ENCODE measurements at places on chromosomes 5 and 9.

DNA sequence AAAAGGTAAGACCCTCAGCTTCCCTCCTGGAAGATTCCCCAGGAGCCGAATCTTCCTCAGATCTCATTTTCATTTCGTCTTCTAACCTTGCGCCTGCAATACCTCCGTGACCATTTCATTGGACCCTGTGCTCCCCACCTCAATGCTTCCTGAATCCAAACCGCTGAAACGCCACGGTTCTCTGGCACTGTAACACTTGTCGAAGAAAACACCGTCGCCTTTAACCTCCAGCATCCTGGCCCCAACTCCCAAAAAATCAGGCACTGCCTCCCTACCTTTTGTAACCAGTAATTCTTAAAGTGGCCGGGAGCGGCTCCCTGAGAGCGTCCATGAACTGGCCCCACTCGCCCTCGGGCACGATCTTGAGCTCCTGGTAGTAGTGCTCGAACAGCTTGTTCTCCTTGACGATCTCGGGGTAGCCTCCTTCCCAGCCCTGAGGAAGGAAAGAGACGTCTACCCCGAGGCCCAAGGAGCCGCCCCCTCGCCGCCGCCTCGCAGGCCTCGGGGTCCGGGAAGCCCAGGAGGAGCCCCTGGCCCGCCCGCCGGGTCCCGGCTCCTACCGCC lies 438 bp downstream of the NSUN2 start:
- no peak for DNase-seq

- no peak for DNase-seq
Measured at GRCh38 chr9:38244971-38245370, 147.5 kb upstream of the ALDH1B1 start.

- no peak for DNase-seq
Measured at GRCh38 chr9:101176384-101176783, 147.9 kb downstream of the PLPPR1 start.

- no peak for DNase-seq
Measured at GRCh38 chr5:149212198-149212951, 59.3 kb upstream of the AFAP1L1 start.

DNA sequence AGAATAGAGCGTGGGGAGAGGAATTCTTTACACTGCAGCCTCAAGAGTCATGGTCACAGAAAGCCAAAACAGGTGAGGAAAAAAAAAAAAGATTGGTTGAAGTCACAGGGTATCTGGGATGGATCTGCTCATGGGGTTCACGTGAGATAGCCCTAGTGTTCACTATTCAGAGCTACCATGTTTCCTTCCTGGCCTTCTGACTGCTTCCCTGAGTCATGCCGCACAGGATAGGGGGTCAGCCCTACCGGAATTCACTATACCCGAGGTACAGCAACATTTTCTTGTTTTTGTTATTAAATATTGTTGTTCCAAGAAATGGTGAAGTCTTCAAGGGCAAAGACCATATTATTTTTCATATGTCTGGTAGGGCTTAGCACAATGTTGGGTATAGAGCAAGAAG lies 21.5 kb upstream of the MAN2A1 start:
- no peak for DNase-seq

DNA sequence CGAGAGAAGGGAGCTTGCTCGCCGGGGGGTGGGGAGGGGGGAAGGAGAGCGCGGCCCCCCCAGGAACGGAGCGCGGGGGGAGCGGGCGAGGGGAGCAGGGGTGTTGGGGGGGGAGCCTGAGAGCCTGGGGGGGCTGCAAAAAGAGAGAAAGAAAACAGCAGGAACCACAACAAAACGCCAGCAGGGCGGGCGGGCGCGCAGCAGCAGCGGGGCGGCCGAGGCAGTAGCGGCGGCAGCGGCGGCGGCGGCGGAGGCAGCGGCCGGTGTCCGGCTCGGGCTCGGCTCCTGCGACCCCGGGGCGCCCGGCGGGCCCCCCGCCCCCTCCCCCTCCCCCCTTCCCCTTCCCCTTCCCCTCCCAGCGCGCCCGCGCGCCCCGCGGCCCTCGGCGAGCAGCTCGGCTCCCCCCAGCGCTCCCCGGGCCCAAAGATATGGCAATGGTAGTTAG lies 1.6 kb downstream of the NR2F1 start:
- DNase-seq = no peak

- no peak for DNase-seq
Measured at GRCh38 chr9:106752581-106752980, 110.4 kb upstream of the ZNF462 start.

DNA sequence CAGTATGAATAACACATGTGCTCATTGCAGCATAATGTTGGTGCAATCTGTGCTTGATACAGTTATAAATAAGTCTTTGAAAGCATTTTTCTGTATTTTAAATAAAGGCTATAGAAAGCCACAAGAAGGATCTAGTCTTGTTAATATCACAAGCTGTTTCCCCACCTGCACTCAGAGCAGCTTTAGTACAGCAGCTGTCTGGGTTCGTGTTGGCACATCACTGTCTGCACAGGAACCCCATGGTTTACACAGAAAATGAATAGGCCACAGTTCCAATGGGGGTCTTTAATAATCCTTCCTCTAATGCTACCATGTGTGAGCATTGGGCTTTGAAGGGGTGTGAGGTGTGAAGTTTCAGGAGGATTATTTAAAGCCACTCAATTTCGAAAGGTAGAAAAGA lies 2269.7 kb downstream of the MAT2B start:
- no peak for DNase-seq

GRCh38 chr5:174852143-174852542 lies 127.8 kb downstream of the MSX2 start:
- no peak for DNase-seq

GRCh38 chr9:112535301-112535700 lies 48.7 kb downstream of the KIAA1958 start:
- DNase-seq = no peak

GRCh38 chr9:130024597-130024994 lies 18.4 kb downstream of the FNBP1 start:
- no peak for DNase-seq

DNA sequence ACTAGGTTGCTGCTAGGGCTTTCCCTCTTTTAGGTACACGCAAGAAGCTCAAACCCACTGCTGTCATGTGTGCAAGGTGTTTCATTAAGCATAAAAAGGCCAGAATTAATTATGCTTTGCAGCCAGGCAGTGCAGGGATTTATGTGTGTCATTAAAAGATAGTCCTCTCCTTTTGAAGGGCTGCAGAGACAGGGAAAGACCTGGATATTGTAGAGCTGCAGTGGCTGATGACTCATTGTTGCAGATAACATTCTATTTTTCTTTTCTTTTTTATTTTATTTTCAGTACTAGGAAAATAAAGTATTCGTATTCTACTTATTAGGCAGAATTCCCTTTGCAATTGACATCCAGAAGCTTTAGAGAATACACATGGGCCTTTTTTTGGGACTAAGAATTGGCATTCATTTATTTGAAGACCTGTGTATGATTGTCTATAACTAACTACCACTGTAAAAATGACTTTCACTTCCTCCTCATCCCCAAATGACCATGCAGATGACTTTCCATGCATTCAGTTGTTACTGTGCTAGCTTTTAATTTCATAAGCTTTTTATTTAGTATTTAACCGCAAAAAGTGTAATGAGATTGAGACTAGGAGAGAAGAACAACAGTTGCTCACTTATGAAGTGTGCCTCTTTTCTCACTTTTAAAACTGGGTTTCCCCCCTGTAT lies 113.0 kb downstream of the PAM start:
- DNase-seq = no peak

DNA sequence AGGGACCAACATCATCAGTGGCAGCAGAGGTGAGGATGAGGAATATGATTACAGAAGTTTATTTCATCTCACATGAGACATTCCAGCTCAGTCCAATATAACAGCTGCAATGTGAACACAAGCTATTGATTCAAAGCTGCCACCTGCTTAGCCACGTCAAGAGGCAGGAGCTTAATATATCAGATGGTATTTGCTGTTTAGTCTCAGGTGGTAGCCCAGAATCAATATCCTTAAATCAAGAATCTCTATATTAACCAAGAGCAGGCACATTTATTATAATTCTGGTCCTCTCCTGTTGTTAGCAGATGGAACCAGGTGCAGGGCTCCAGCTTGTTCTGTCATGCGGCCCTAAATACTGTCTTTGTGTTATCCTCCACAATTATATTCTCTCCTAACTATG lies 431.6 kb downstream of the ICE1 start:
- DNase-seq = no peak

DNA sequence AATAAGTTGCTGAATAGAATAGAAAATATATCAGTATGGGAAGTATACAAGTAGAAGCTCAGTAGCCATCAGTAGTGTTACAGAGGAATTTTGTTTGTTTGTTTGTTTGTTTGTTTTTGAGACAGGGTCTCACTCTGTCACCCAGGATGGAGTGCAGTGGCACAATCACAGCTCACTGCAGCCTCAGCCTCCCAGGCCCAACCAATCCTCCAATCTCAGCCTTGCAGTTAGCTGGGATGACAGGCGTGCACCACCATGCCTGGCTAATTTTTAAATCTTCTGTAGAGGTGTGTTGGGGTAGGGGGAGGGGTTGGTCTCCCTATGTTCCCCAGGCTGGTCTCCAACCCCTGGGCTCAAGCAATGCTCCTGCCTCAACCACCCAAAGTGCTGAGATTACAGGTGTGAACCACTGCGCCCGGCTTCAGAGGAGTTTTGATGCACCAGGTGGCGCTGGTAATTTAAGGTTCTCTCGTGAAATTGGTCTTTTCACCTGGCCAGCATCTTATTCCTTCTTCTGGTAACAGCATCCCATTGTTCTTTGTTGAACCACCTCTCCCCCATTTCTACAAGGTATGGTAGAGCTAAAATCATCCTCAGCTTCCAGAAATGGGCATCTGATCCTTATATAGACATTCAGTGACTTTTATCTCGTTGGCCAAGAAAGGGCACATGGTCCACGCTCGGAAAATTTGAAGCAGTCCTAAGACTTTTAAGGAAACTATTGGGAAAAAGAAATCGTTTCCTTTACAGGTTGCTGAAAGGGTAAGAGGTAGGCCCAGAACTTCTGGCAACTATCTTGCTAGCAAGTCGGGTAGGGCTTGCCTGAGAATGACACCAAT lies 157.1 kb downstream of the ARRDC3 start:
- DNase-seq = no peak

GRCh38 chr5:178336889-178337288 lies 104.3 kb upstream of the PHYKPL start:
- DNase-seq = no peak

DNA sequence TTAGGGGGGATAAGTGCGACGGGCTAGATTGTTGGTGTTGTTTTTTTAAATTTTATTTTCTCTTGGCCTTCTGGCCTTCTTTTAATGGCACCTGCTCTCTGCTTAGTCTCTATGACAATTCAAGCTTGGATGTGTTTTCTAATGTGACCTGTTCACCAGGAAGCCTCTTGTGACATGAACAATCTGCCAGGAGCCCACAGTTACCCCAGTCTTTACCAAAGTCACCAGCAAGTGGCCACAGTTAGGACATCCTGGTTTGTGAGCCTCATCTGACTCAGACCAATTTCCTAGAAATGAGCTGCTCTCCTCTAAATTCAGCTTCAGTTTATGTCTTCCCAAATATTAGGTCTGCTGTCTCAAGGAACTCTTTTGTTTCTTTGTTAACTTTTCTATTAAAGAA lies 135.8 kb downstream of the TLE4 start:
- no peak for DNase-seq

- DNase-seq = no peak
Measured at GRCh38 chr5:100186181-100186580, 349.0 kb upstream of the FAM174A start.

DNA sequence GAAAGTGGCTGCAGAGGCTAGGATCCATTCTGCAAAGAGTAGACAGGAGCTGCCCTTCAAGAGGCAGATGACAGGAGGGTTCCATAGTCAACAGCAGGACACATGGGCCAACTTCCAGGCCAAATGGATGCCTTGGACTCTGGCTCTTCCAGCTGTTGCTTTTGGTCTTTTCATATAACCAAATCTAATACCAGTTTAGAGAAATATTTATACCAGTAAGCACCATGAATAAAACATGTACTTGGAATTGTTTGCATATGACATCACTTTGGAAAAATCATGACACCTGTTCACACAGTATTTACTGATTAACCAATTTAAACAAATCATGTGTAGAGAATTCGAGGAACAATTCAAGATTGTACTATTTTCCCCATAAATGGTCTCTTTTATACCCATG lies 481.3 kb downstream of the DMRT2 start:
- DNase-seq = no peak

- no peak for DNase-seq
Measured at GRCh38 chr9:123063177-123063598, 29.7 kb downstream of the GPR21 start.

DNA sequence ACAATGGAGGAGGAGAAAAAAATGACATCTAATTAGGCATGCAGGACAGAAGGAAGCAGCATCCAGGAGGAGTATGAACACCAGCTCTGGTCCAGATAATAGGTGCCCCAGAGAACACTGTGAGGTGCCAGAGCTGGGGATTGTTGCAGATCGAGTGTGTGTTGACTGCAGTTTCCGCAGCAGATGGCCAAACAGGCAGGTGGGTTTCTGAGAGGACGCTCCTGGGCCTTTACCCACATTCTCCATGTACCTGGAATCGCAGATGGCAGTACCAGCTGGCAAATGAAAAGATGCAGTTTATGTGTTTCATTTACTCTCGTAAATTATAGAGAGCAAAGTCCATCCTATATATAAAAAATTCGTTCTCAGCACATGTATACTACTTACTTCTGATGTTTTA lies 182.2 kb upstream of the ISL1 start:
- DNase-seq = no peak

GRCh38 chr5:152723482-152723881 lies 318.4 kb upstream of the NMUR2 start:
- DNase-seq = no peak

- no peak for DNase-seq
Measured at GRCh38 chr9:69190086-69190862, 16.2 kb downstream of the TJP2 start.

All from NCI-H1417 treated with DMSO at 0.1 percent for 48 hours (cell line).